Bone marrow (tissue), 2 donors: ENCODE measurements at places on chromosomes 2 and 18.

GRCh38 chr2:85129861-85130260 lies 3.3 kb upstream of the TCF7L1 start:
- no peak for DNase-seq

GRCh38 chr2:96146153-96146880 lies 1.1 kb upstream of the DUSP2 start:
- peak; percentile 93 for DNase-seq

DNA sequence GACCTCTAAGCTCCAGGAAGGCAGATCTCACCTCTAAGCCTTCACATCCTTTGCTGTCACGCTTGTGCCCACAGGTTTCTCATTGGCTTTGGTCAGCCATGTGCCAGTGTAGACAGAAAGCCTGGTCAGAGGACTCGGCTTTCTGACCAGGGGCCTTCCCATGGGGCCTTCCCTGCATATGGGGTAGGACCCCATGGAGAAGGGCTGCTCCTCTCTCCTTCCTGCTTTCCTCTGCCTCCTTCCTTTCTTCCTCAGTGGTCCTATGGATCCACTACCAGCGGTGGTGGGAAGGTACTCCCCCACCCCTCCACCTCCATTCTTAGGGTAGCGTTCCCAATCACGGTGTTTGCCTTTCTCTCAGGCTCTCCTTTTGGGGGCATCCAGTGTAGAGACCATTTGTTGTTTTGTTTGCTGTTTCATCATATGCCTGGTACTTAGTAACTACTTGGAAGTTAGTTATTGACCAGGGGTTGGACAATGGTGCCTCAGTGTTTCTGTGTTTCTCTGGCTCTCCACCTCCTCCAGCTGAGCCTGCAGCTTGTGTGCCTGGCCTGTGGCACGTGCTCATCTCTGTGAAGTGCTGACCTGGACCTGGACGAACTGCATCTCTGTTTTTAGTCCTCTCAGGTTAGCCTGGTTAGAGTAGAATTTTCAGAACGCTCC lies 71.6 kb downstream of the ZNF407 start:
- no peak for DNase-seq

DNA sequence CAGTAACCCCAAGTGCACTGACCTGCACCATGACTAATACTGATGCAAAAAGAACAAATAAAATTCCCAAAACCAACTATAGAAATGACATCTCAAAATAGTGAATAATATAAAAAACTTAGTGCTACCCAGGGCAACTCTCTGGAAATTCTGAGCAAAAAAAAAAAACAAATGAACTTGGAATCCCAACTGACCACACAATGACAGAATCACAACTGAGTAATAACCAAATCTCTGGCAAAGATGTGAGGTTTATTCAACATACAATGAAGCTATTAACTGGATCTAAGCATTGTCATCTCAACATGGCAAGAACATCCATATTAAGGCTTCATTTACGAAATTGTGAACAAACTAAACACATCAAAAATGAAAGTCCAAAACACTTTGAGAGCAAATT lies 22.7 kb downstream of the EXOC6B start:
- no peak for DNase-seq

GRCh38 chr18:1618364-1618763 lies 713.7 kb downstream of the ADCYAP1 start:
- no peak for DNase-seq

DNA sequence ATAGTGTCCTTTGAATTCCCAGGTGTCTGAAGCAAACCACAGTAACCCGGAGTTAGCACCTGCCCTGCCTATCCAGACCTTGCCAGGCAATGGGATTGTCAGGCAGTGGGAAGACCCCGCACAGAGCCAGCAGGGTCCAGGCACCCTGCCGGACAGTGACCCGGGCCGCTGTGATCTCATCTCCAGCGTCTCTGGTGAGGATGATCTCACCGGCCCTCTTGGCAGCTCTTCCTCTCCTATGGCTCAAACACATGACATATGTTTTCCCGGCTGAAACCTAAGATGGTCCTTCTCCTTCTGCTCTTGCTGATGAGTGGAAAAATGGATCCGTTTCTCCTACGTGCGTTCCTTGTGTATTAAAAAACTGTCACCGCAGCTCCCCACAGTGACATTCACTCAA lies 75.1 kb downstream of the ACOXL start:
- no peak for DNase-seq

DNA sequence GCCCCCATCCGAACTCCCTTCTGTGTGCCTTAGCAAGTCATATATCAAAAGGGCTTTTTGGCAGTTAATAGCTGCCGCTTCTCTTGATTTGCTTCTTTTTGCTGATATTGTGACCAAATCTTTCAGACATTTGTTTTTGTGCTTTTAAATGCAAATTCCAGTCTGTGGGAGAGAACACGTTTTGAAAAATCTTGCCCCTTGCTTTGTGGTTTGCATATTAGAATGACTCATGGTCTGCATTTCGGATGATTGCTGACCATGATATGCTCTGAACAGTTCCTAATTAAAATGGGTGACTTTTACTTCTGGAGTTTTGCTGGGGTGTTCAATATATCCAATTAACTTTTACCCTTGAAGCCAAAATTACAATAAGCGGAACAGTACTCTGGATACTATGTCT lies 58.2 kb upstream of the ST6GAL2 start:
- DNase-seq: no peak

GRCh38 chr2:203612246-203612645 lies 77.1 kb upstream of the RAPH1 start:
- no peak for DNase-seq

GRCh38 chr2:173803449-173803848 lies 161.7 kb downstream of the SP3 start:
- no peak for DNase-seq

- DNase-seq: no peak
These were observed 114.8 kb downstream of the SCG2 start for GRCh38 chr2:223487214-223487846.

DNA sequence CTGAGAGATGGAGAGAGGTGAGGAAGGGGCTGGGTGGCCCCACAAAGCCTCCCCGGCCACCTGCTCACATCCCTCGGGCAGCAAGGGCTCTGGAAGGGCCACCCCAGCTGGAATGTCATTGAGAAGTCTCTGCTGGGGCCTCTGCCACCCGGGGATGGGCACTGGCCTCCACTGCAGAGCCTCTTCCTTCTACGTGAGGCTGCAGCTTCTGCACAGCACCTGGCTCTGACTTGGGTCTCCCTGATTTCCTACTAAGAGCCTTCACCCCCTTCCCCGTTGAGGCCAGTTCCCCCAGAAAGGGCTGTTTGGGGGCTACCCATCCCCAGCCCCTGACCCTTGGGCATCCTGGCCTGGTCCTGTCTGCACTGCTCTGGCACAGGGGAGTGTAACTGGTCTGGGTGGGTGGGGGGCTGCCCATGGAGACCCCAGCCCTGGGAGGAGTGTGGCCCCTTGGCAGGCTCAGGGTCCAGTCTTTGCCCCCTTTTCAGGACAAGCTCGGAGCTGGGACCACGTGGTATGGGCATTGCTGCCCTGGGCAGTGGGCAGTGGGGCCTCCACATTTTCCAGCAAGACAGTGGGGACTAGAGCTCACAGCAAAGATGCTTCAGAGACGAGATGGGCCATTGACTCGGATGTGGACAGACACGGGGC lies 5.6 kb downstream of the PDCD1 start:
- DNase-seq: no peak

DNA sequence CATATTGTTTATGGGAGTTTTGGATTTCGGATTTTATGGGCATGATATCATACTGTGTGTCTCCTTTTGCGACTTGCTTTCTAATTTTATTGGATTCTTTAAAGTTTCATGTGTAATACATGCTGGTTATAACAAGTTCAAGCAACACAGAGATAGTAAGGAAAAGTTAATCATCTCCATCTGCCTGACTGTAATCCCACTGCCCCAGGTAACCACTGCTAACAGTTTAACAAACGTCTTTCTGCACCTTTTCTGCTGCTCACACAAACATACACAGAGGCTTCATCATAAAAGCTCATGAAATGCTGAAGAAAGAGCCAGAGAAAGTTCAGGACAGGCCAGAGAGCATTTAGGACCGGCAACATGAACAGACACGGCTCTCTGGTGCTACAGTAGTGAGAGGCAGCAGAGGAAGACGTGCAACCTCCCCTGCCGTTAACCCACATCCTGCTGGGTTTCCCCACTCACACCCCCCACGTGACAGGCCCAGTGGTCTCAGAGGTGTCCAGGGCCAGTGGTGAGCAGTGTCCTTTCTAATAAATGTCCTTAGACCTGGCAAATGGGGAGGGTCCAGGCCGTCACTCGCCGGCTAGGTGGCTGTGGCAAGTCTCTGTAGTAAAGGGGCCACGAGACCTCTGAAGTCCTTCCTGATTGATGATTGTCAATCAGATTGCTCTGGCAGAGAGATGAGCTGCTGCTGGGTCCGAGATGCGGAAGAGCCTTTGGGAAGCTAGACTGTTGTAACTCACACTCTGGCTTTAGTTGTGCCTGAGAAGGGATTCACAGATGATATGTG lies 43.0 kb upstream of the SLC1A4 start:
- DNase-seq: peak; percentile 70

GRCh38 chr2:220744861-220745260 lies 827.2 kb downstream of the EPHA4 start:
- DNase-seq: no peak

- no peak for DNase-seq
These were observed 303.3 kb downstream of the GBX2 start for GRCh38 chr2:235864733-235865515.

DNA sequence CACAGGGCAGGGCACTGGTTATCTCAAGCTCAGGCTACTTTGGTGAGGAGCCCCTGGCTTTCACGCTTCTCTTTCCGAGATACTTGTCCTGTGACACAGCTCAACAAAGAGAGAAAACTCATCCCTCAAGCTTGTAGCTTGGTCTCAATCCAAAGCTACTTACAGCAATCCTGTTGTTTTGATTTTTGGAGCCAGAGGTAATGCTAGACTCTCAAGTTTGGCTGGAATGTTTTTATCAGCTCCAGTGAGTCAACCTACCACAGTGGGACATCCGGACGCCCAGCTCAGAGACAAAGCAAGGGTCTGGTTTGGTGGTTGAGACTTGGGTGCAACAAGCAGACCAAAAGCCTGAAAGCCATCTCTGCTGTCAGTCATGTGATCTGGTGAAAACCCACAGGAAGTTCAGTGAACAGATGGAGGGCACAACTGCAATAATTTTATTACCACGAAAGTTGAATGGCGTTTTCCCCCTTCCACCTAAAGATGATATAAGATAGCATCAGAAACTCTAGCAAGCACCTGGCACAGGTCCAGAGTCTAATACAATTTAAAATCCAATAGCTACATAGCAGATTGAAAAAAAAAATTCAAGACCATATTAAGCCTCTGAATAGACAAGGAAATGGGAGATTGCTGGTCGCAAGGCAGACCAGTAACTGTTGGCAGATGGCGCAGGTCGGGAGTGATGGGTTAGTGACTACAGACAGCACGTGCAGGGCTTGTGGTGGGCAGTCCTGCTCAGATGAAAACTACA lies 102.3 kb upstream of the SMAD7 start:
- no peak for DNase-seq

DNA sequence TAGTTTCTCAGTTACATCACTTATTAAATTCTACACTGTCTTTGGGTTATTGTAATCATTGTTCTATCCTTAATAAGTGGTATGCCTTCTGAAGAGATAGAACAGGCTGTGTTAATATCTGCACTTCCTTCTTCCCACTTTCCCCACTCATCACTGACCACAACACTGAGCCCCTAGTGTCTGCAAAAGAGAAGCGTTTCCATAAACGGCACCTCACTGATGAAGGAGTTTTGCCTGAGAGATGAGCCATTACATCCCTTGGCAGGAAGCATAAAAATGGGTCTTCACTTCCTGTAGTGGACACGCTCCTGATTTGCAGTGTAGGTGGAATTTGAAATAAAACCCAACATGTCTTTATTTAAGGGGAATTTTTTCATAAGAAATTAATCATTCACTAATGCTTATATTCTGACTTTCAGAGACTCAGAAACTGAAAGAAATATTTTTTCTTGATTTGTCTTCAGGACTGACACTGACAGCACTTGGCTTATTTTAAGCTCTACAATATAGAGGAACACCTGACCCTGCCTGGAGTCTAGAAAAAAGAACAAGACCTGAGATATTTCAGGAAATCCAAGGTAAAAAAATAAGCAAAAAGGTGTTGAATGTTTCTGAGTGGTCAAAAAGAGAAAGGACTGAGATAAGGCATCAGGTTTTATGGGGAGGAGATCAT lies 275.3 kb downstream of the RAD51AP2 start:
- DNase-seq: no peak

GRCh38 chr2:203835892-203836800 lies 31.4 kb upstream of the CTLA4 start:
- no peak for DNase-seq

DNA sequence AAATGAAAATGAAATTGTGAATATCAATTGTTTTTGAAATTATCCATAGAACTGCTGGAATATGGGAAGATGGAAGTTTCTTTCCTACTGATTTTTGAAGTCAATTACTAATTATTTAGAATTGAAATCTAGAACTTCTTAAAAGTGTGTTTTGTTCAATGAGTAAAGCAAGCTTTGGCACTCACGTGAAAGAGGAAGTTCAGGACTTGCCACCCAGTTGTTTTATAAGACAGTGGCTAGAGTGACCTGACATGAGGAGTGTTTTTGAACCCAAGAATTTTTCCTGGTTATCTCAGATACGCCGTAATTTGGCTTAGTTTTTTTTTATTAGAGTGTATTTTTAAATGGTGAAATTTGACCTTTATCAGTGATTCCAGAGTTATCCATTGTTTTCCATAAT lies 3.5 kb downstream of the MXD1 start:
- peak; percentile 32 for DNase-seq

DNA sequence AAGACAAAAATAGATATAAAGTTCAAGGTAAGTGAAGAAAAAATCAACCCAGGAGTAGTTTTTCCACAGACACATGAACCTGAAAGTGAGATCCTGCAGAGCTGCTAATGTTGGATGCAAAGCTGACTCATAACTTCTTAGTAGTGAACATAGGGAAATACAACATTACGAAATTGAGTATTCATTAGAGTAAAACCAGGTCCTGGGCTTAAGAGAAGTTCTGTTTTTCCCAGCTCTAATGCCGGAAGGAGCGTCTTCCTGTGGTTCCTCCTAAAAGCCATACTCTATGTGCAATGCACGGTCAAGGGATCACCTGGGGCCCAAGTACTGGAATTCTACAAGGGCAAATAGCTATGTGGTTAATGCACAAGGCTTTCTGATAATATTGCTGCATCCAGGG lies 141.7 kb downstream of the RBMS1 start:
- DNase-seq: no peak

DNA sequence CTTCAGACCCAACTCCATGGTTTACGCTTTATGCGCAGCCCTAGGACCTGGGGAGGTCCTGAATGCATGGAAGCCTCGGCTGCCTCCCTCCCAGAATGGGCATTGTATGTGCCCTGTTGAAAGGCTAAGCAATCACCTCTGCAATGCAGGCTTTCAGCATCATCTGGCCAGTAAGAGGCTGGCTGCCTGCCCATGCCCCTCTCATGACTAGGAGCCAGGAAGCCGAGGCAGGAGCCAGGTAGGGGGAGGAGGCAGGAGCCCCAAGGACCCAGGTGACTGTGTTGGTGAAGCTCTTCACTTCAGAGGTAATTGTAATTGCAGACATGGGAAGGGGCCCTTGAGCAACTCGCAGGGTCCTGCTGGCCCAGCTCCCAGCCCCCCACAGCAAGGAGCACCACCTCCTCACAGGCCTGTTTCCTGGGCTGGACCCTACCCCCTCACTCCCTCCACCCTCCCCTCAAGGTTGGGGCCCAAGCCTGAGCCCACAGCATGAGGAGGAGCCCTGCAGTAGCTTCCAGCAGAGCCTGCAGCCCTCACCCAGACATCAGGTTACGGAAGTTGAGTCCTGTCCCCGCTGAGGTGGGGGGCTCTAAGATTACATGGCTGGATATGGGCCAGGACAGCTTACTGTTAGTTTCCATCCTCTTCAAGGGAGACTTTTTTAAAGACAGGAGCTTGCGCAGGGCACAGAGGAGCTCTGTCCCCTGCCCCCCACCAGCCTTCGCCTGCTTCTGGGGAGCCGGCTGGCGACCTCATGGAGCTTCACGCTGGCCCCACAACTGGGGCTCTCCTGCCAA lies 21.9 kb downstream of the CRACDL start:
- DNase-seq: no peak
